ENCODE measurements at places on chromosomes 7 and 10. TPM values are rescaled to one million over a fixed set of nuclear protein-coding genes. Genes with fewer than 3 reads are reported as not detected.

Gene TMEM176B
- total RNA-seq, result 21.2 TPM

Gene MMD2
- total RNA-seq, result not detected

Gene ADAM12
- 0.57 TPM for total RNA-seq

Gene LRIT2
- total RNA-seq, result not detected

Gene CLDN4
- total RNA-seq, result 193 TPM

Gene SPRN
- total RNA-seq, result not detected

Gene ZNF853
- 1.3 TPM for total RNA-seq

Gene CPA5
- not detected for total RNA-seq

Gene ANTXRL
- total RNA-seq, result not detected

Gene SUV39H2
- 8.5 TPM for total RNA-seq

- no peak for DNase-seq
These were observed 53.5 kb downstream of the ABLIM1 start for GRCh38 chr10:114604357-114605130.

- DNase-seq, result no peak
These were observed 402.0 kb downstream of the PTPRN2 start for GRCh38 chr7:158185653-158186052.

GRCh38 chr10:7354330-7355047 lies 56.3 kb downstream of the SFMBT2 start:
- no peak for DNase-seq

DNA sequence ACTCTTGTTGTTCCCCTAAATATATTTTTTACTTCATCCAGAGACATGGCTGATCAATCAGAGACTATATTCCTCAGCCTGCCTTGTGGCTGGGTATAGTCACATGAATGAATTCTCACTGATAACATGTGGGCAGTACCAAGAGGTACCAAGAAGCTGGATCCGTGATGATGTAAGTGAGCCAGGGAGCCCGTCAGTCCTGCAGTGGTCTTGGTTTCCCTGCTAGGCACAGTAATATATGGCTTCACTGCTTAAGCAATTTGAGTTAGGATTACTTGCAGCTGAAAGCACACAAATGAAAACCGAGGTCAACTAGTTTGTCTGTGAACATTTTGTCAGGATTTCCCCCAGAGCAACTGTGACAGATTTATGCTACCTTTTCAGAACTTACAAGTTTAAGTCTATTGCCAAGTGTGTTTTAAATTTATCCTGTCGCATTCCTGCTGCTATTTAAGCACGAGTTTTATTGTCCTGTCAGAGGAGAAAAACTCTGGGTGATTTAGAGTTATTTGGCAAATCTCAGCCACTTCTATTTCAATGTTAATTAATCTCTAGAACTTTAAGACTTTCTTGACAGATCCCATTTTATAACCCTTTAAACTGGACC lies 381.8 kb downstream of the PHF14 start:
- no peak for DNase-seq

DNA sequence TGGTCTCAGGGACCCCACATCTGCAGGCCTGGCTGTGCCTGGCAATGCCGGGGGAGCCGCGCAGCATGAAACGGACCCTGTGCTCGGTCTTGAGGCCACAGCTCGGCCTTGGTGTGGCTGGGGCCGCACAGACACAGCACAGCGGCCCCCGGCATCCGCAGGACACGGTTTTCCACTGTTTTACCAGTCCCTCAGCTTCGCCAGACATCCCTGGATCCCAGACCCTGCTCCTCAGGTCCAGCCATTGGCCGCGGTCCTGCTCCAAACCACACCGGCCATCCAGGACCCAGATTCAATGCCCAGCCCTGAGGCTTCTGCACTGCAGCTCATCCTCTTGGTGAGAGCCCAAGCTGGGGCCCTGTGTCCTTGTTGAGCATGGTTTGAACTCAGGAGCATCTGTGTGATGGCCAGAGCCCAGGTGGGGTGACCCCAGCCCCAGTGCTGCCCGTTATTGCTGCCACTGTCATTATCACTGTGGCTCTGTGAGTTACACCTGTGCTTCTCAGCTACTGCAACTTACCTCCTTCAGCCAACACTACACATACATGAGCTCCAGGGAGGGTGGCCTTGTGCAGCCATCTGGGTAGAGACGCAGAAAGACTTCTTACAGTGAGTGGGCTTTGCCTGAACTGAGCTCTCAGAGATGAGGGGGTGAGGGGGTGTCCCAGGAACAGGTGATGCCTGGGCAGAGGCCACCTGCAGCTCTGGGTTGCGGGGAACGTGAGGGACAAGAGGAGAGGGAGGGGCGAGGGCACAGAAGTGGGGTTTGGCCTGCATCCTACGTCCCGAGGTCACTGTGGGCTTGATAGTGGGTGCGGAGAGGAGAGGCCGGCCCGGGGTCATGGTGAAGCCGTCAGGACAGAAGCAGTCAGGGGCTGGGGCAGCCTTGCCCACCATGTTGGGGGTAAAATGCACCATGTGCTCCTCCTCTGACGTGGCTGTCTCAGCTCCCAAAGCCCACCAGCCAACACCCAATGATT lies 567.6 kb downstream of the PTPRN2 start:
- DNase-seq, result no peak

GRCh38 chr7:35374858-35375257 lies 121.0 kb upstream of the TBX20 start:
- DNase-seq, result no peak

GRCh38 chr10:49610114-49610457 lies at the start of gene SLC18A3:
SLC18A3 (plus strand) TSS chr10:49610310; CDS start chr10:49610741, 431 bp downstream.
- no peak for DNase-seq

DNA sequence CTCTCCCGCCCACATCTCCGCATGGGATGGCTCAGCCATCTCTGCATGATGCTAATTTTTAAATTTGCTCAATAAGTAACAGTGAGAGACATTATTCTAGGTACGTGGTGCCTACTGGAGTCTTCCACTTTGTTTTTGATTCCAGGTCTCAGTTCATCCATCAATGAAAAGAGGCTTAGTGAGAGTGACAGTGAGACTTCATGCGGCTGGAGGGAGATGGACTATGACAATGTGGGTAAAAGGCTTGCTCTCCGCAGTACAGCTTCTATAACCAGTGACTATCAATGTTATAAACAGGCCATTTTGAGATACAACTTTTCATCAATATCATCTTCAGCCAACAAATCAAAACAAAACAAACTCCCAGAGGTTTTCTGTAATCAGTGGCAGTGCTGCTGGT lies 563.4 kb upstream of the MKI67 start:
- no peak for DNase-seq

- no peak for DNase-seq
These were observed 40.2 kb upstream of the PROSER2 start for GRCh38 chr10:11782793-11783557.

- no peak for DNase-seq
These were observed 264.7 kb downstream of the GLI3 start for GRCh38 chr7:41972270-41972669.

- DNase-seq, result no peak
These were observed 12.4 kb downstream of the GNAT3 start for GRCh38 chr7:80499350-80499953.

DNA sequence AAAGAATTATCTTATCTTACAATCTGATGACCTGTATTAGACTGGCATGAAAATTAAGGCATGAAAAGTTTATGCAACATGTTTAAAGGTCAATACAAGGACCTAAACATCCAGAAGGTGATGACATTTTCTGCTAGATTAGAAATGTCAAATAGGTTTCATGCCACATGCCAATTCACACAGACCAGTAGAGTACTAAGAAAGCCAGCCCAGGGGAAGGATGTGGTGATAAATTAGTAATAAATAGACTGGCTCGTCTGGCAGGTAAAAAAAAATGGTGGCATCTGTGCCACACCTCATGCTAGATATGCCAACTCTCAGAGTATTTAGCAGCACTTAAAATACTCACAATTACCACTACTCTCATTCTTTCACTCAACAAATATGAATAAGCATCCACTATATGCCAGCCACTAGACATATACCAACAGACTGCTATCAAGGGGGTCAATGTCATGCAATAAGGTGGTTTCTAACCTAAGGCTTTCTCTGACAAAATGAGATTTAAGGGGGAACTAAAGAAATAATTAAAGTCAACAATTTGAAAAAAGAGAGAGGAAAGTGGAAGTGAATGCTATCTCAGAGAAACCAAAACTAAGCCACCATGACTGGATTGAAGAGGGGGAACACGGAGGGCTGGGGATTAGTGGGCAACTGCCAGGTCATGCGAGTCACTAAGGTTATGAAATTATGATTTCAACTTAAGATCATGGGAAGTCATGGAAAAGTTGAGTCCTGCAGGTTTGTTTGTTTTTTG lies 83.5 kb downstream of the SGMS1 start:
- DNase-seq, result no peak

GRCh38 chr10:108755646-108756045 lies 1167.7 kb downstream of the XPNPEP1 start:
- DNase-seq, result no peak

- DNase-seq, result no peak
These were observed 11.3 kb downstream of the ACADSB start for GRCh38 chr10:123019941-123020703.

DNA sequence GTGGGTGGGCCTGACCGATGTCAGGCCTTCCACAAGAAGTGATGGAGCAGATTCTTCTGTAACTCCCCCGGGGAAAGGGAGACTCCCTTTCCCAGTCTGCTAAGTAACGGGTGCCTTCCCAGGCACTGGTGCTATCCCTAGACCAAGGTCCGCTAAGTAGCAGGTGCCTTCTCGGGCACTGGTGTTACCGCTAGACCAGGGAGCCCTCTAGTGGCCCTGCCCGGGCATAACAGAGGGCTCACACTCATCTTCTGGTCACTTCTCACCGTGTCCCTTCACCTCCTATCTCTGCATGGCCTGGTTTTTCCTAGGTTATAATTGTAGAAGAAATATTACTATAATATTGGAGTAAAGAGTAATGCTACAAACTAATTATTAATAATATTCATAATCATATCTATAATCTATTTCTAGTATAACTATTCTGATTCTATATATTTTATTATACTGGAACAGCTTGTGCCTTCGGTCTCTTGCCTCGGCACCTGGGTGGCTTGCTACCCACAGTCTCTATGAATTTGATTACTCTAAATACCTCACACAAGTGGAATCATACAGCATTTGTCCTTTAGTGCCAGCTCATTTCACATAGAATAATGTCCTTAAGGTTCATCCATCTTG lies 1378.7 kb downstream of the XPNPEP1 start:
- DNase-seq, result no peak

DNA sequence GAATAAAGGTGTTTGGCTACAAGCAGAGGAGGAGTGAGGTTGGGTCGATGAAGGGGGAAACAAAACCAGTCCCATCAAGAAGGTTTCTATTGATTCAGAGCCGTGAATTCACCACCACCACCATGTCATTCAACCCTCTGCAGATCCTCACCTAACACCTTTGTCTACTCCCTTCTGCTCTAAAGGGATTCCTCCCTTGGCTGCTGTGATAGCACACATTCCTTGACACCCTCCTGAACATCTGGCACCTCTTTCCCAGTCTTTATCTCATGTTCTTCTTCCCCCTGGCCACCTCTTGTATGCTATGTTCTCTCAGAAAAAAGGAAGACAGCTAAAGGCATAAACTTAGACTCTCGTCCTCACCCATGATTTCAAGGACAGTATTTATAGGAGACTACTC lies 318.0 kb downstream of the GPAM start:
- DNase-seq, result no peak

DNA sequence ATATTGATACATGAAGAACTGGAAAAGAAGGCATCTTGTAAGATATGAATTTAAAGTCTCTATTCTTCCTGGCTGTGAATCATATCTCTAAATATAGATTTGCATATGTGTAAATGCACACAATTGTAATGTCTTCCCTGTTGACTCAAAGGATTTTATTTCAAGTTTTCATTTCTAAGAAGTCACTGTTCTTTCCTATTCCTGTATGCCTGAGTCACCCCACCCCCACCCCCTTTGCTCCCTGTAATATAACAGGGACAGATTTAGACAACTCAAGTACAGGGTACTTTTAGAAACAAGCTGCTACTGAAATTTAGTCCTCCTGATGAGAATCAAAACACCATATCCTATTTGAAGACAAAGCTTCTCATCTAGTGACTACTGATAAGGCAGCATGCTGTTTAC lies 43.0 kb upstream of the HECTD2 start:
- no peak for DNase-seq

- no peak for DNase-seq
These were observed 122.0 kb upstream of the ANK3 start for GRCh38 chr10:60511477-60512229.

All from esophagus squamous epithelium (tissue), 5 donors.